ENCODE measurements at places on chromosomes 3 and 15.

DNA sequence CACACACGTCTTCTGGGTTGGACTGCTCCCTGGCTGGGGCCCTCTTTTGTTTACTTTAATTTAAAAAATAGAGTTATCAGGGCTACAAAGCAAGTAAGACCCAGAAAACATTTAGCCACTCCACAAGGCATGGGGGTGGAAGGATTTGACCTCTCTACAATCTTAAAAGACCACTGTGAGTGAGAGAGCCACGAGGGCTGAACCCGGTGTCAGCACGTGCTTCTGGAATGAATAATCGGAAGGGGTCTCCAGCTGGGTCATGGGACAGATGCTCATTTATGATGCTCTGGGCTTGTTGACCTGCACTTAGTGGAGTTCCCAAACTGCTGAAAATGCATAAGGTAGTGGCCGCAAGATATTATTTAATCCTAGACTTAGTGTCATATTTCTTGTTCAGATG is 52.4 kb downstream of the EIF4E3 start:
- no peak for DNase-seq

DNA sequence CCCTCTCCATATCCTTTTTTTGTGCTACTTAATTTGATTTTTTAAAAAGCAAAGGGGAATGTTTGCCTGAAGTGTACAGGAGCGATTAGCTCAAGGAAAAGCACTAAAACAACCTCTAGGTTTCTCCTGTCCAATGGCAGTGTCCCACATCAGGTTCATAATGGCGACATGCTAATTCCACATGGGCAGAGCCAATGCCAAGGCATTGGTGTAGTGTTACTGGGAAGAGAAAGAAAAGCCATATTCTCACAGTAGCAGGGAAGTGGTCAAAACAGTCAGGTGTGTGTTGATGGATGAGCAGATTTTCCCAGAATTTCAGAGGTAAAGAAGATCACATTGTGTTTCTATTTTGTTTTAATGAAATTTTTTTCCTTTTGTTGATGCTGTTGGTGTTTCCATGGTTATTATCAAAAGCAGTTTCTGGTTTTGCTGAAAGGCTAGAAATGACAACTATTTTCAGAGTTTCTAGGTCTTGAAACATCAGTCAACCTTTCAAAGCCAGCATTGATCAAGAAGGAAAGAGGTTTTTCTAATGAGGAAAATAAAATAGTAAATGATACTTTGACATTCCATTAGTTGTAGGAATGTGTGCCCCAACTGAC is 65.2 kb downstream of the FNDC3B start:
- DNase-seq = no peak

DNA sequence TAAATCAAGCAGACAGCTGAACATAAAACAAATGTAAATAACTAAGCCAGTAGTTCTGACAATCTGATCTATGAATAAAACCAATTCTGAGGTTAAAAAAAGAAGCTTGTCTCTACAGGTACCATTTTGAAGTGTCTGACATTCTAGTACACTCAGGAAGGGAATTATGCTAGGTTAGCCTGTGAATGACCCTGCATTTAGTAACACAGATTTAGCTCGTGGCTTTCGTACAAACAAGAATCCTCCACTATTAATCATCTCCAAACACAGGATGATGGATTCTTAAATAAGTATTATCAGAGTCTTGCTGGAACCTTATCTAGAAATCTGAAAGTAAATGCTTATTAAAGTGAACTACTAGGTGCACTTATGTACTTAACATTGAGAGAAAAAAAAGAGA is 1120.1 kb downstream of the ROBO1 start:
- DNase-seq = no peak

DNA sequence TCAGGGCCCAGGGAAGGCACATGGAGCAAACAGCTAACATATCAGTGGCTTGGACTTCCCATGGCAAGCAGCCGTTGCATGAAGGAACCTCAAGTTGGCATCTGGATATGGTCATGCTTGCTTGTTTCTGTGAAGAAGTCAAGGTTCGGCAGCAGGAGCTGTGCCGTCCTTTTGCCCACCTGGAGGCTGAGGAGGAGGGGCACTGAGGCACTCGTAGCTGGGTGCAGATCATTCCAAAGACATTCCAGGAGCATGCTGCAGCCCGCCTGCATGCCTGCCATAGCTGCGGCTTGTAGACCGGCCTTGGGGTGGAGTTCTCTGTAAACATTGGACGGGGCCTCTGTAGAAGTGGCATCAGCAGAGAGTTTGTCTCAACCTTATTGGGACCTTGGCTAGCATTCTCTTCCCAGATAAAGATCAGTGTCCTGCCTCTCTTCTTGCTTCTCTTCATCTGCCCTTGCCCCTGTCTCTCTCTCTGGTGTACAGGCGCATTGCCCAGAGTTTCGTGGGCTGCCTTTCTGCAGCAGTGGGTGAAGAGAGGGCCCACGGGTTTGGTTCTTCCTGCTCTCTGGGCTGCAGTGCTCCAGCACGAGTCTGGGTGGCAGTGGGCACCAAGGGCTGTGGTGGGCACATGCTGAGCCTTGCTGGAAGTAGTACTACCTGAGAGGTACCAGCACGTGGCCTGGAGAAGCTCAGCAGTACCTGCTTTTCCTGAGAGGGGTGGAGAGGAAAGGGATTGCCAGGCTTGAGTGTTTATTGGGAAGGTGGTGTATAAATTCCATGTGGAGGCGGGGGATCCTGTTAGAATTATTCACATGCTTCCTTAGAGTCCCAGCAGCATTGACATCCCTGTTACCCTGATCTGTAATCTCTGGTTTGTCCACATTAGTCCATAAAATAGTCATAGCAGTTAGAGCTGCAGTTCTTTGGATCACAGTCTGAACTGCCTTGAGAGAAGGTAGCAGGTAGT is 49.4 kb downstream of the CHCHD6 start:
- DNase-seq = no peak

DNA sequence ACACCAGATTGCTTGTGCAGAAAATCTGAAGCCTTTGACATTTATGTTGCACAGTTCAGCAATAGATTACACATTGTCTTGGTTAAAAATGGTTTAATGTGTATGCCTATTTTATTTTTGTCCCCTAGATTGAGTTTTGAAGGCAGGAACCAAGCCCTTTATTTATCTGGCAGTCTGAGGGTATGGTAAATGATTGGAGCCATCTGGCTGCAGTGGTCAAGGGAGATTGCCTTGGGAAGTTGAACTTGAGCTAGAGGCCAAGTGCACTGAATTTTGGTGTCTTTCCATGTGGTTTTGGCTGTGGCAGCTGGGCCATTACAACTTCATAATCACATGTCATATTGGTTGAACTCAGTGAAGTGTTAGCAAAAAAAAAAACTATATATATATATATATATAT is 248.7 kb upstream of the C2CD4B start:
- no peak for DNase-seq

All from chondrocyte (in vitro differentiated cells).